Nephron progenitor cell (in vitro differentiated cells): ENCODE measurements at places on chromosomes 5 and 9.

GRCh38 chr5:41240985-41241384, 27.7 kb upstream of the C6 start:
- no peak for DNase-seq

DNA sequence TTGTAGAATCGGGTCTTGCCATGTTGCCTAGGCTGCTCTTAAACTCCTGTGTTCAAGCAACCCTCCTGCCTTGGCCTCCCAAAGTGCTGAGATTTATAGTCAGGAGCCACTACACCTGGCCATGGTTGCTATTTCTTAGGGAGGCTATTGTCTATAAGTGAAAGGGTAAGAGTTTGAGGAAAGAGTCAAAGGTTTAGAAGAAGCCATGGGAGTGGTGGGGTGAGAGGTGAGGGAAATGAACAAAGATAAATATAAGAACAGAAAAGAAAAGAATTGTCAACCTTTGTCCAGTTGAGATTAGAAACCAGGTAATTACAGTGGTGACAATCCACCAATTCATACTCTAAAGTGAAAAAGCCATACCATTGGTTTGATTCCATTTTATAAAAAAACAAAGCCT, 32.6 kb upstream of the RANBP6 start:
- DNase-seq = no peak

DNA sequence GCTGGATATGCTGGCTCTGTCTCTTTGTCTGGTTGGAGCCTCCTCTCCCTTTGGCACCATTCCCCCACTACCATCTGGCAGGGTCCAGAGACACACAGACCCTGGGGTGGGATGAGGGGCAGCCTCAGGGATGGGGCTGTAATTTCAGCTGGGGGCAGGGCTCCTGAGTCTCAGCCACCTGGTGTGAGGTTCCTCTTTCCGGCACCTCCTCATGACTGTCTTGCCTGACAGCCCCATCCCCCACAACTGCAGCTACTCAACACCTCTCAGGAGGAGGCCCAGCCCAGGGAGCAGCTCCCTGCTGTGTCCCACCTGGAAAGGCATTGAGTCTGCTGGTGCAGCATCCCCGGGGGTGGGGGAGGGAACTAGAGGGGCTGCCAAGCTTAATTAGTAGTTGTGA, 11.7 kb upstream of the RPS14 start:
- no peak for DNase-seq

DNA sequence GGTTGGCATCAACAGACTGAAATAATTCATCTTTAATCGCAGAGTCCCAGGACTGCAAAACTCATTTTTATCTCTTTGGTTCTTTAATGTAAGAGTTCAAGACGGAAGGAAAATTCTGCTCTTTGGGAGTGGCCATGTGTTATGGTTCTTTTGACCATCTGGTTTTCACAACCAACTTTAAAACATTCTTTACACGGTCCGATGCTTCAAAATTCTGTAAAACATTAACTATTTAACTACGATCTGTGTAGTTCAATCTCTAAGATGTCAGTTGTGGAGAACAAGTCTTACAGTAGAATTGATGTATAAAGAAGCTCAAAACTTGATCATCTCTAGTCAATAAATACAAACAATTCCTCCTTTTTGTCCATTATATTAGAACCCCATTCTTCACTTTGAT, 83.0 kb downstream of the CMYA5 start:
- DNase-seq = no peak

DNA sequence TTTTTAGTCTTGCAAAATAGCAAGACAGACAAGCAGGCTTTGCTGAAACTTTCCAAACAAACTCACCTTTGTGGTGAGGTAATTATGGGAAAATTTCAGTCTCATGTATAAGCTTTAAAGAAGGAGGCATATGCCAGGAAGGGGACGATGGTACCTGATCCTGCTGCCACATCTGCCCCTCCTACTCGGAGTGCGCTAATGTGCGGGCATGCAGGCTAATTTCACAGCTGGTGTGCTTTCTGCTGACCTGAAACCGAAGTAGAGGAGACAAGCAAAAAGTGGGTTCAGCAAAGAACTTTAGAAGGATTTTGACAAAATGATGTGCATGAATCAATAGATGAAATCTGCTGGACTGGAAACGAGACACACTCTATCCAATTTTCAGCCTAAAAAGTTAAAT, 117.1 kb upstream of the IRX4 start:
- no peak for DNase-seq

- DNase-seq = no peak
Measured at GRCh38 chr5:2998106-2998505, 246.6 kb upstream of the IRX2 start.

DNA sequence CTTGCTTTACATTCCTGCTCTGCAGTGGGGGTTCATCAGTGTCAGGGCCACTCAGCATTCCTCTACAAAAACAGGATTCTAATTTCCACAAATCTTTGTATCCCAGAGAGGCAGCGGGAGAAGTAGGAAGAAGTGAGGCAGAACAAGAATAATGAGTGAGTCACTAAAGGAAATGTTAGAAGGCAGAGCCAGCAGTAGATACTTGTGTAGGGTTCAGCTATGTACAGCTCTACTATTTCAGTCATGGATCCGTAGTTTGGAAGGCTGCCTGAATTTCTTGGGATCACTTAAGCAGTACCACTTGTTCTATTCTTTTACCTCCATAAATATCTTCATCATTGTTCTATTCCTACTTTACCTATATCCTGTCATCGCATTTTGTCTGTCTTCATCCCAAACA, 246.3 kb upstream of the TLE4 start:
- DNase-seq = no peak

- DNase-seq = no peak
Measured at GRCh38 chr5:173271419-173271818, 36.4 kb upstream of the NKX2-5 start.

DNA sequence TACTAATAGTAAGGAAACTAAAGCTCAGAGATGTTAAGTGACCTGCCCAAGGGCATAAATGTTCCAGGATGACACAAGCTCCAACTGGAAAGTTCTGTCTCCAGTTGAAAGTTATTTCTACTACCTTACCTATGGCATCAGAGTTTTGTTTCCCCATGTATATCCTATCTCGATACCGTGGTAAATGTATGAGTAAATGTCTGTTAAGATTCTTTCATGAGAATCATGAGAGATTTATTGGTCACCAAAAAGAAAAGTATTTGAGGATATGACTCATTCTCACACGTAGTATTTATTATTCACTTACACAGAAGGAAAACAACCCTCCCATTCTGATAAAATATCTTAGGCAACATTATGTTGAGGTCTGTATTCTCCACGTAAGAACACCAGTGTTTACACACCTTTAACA, 11.1 kb upstream of the SHOC1 start:
- no peak for DNase-seq

- DNase-seq = peak; percentile 51
Measured at GRCh38 chr5:174563899-174564298, 160.5 kb upstream of the MSX2 start.
